NCI-H1694 treated with DMSO at 0.1 percent for 48 hours (cell line): ENCODE measurements at places on chromosomes 11 and 22.

DNA sequence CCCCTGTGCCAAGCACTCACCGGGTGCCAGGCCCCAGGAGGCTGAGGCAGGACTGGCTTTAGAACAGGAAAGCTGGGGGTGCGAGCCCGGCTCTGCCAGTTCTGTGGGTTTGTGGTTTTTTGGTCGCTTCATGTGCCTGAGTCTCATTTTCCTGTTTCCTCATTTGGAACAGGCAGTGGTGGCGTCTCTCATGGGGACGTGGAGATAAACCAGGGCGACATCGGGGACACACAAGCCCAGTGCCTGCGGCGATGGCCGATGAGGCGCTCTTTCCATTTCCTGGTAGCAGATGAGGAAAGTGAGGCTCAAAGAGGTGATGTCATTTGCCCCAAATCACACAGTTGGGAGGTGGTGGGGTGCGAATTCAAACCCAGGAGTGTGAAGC, 20.8 kb upstream of the CHKA start:
- DNase-seq = no peak

DNA sequence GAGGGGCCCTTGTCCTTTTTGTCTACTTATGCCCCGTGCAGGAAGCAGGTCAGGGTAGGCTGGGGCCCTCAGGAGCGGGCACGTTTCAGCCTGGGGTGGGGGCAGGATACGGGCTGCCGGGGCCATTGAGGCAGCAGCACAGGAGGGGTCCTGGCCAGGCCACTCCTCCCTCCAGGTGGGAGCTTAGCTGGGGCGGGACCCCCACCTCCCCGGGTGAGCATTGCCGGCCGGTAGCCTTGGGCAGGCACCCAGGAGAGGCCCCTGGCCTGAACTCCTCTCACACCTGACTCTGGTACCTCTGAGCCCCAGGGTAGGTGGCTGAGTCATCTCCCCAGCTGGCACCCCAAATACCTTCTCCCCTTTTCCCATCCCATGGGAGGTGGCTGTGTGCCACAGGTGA, 5.0 kb upstream of the MUC6 start:
- no peak for DNase-seq

GRCh38 chr11:2269601-2270321, 627 bp downstream of the ASCL2 start:
- DNase-seq = no peak

DNA sequence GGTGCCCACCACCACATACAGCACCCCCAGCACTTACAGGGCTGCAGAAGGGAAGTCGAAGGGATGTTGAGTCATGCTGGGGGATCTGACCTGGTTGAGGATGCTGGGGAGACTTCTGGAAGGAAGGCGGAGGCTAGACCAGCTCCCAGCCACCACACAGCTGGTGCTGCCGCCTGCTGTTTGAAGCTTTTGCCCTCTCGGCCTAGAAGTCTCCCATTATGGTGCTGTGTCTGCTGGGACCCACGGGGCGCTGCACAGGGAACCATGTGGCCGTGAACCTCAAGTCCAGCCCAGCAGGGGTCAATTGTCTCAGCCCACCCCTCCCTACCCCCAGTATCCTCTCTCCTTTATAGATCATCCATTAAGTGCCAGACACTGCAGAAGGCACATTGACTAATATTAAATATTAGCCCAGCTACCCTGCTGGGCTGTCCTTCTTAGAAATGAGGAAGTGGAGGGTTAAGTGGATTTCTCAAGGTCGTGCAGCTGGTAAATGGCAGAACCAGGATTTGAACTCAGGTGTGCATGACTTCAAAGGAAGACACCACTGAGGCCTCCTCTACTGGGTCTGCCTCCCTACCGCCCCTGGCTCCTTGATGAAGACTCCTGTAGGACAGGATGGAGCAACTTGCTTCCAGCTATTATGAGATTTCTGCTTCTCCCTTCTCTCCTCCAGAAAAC, 49.7 kb downstream of the CYTH4 start:
- no peak for DNase-seq

DNA sequence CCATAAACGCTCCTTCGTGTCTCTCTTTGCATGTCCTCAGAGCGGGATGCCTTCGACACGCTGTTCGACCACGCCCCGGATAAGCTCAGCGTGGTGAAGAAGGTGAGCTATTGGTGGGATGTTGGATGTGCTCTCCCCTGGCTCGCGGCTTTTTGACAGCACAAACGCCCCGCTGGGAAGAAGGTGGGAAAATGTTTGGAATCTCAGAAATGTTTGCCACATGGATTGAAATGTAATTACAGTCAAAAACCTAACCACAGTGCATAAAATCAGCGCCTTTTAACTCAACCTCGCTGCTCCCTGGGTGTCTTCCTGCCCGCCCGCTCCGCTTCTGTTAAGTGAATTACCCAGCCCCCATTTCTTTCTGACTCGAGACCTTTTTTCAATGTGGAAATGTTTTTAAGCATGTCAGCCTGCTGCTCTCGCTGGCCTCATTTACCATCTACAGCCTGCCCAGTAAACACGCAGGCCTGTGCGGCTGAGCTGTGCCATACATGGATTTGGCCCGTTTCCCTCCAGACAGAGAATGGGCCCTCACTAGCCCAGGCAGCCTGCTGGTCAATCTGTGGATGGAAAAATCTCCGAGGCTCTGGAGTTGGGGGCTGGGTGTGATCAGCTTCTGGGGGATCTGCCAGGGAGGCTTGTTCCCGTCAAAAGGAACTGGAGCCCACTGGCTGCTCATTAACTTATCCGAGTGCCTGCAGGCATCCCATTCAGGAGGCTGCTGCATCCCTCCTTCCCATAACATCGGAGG, 32.7 kb upstream of the PARVG start:
- no peak for DNase-seq

- DNase-seq = no peak
Measured at GRCh38 chr22:27461470-27461869, 340.1 kb downstream of the MN1 start.

DNA sequence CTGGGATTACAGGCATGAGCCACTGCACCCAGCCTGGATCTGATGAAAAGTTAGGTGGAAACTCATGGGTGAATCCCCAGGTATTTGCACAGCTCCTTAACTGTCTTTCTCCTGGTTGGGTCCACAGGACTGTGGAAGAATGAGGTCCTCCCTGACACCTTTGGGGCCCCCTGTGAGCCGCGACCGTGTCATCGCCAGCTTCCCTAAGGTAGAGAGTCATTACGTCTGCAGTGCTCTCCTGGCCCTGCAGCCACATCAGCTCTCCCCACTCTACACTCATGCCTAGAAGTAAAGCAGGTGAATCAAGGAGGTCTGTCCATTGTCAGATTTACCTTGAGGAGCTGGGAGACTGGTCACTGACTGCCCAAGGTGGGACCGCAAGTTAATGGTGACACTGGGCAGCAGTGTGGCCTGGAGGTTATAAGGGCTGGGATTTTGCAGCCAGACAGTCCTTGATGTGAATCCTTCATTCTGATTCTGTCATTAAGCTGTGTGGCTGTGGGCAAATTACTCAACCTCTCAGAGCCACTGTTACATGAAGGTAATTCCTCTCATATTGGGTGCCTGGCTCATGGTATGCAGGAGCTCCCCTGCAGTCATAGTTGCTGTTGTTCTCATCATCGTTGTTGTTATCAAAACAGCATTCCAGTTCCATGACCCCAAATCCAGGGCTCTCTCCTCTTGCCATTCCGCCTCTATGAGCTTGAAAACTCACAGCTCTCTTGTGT, 1.4 kb downstream of the RAB36 start:
- DNase-seq = no peak

GRCh38 chr11:81970886-81971285, 762.8 kb downstream of the FAM181B start:
- no peak for DNase-seq

GRCh38 chr11:64834723-64835615, 9.5 kb downstream of the CDC42BPG start:
- DNase-seq = no peak

- no peak for DNase-seq
Measured at GRCh38 chr11:106999196-106999595, 19.1 kb downstream of the GUCY1A2 start.

GRCh38 chr11:78365381-78365792, 52.2 kb downstream of the GAB2 start:
- DNase-seq = no peak

DNA sequence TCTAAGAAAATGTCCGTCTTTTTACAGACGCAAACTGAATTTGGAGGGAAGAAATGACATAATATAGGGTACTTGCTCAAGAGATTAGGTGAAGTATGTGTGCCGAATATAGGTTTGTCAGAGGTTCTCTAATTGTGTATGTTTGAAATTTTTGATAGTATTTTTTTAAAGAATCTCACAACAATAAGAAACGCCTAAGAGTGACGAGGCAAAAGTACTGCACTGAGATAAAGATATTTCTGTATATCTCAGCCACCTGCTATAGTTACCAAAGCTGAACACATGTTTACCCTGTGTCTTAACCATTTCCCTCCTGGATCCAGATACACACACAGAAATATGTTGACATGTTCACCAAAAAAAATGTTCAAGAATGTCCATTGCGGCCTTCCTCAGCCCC, 92.0 kb downstream of the PRMT3 start:
- no peak for DNase-seq

GRCh38 chr11:71269603-71270511, 17.5 kb upstream of the SHANK2 start:
- no peak for DNase-seq

DNA sequence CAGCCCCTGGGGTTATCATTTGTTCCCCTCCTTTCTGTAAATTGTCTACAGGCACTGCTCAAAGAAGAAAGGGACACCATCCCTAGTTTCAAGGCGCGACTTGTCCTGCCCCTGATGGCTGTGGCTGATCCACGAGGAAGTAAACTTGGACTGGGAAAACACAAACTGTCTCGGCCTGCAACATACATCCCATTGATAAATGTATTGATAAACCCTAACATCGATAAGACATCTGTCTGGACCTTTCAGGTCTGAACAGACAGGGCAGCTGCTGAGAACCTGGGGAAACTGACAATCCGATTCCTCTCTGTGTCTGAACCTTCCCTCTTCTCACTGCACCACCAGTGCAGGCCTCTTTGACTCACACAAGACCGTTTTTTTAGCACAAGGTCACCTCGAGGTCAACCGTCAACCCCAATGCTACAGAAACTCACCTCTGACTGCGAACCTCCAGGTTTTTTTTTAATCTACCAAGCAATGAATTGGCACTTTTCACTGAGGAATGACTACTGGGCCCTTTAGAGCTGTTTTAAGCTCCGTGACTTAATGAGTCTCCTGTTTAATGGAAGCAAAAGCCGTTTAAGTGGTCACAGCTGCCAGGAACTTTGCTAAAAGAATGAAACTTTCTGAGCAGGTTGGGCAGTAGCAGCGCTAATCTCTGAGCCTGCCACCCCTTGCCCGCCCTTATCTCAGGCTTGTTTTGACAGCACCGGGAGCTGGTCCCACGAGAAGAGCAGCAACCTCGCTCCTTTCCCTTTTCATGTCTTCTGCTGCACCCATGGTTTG, 203.8 kb upstream of the TMEM45B start:
- DNase-seq = no peak

DNA sequence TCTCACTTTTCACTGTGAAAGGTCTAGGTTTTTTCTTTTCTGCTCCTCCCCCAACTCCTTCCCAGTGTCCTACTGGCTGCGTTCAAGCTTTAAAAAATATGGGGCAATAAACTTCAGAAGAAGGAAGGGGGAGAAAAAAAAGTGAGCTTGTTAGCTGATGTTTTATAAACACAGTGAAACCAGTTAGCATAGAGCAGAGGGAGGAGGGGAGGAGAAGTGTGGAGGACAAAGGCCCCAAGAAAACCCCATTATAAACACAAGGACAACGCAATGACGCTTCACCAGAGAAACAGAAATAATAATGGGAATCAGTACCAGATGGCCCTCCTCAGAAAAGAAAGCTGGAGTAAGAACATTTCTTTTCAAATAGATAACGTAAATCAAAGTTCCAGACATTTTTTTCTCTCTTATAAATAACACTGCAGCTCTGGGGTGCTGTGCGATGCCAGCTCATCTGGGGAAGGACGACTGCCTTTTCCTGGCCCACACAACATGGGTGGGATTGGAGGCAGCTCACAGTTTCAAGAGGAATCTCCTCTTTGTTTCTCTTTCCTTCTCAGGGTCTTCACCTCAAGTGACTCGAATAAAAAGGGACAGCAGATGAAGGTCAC, 235.4 kb upstream of the NARS2 start:
- no peak for DNase-seq

DNA sequence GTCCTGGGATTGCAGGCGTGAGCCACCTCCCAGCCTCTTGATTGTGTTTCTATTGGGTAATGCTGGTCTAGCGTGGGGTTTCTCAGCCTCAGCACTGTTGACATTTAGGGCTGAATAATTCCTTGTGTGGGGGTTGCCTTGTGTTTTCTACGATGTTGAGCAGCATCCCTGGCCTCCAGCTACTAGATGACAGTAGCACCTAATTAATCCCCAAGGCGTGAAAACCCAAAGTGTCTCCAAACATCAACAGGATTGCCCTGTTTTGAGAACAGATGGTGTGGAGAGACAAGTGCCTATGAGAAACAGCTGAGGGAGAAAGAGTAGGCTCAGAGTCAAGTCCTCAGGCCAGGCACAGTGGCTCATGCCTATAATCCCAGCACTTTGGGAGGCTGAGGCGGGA, 67.2 kb downstream of the SGSM1 start:
- DNase-seq = no peak

GRCh38 chr11:120940160-120940848, 83.6 kb upstream of the TBCEL start:
- no peak for DNase-seq

GRCh38 chr11:13679768-13680167, 11.3 kb downstream of the FAR1 start:
- no peak for DNase-seq

- DNase-seq = no peak
Measured at GRCh38 chr22:47386812-47387510, 624.5 kb downstream of the TBC1D22A start.

DNA sequence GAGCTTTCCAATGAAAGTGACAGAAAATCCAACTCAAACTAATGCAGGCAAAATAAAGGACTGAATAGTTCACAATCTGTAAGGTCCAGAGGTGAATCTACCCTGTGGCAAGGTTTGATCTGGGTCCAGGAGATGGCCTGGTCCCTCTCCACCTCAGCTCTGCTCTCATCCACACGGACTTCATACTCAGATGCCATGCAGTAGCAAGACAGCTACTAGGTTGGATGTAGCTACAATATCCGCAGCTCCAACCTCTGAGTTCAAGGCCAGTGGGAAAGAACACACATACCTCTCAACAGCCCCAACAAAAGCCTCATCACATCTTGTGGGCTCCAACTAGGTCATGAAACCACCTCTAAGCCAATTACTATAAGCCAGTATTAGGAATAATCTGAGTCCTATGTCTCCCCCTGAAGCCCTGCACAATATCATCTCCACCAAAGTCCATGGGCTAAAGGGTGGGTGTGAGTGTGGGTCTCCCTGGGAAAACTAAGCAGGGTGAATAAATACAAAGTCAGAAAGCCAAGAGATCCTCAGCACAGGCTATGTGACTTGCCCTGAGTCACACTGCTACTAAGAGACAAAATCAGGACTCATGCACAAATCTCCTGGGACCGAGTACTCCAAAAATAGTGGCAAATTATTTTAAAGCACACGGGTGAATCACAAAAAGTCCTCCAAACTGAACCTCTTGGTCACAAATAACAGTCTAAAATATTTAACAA, 78.8 kb downstream of the LARGE1 start:
- DNase-seq = no peak

DNA sequence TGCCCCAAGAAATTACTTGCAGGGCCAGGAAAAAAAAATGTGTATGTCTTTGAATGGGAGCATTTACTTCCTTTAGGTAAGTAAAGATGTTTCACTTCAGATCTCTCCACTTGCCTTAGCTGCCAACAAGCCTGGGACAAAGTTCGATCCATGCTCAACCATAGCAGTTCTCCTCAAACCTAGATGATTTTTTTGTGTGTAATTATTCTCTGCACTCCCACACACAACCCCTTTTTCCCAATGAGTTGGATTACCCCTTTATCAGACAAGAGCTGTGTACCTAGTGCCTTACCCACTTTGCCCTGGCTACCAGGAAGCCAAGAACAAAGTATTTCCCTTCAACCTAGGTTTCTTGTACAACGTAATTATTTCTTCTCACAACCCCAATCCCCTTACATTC, 35.6 kb downstream of the TPBGL start:
- no peak for DNase-seq
